Thyroid gland (tissue), 4 donors: ENCODE measurements at places on chromosomes 16 and 17. TPM values are rescaled to one million over a fixed set of nuclear protein-coding genes. Genes with fewer than 3 reads are reported as not detected.

The SLC5A2 gene
- 0.33 TPM for total RNA-seq

The PSME3IP1 gene
- total RNA-seq: 64.7 TPM

The MYH1 gene
- total RNA-seq: not detected

The CKLF gene
- 22.1 TPM for total RNA-seq

The NOG gene
- 1.1 TPM for total RNA-seq

The HS3ST3B1 gene
- total RNA-seq: 3.0 TPM

The VTN gene
- total RNA-seq: not detected

The TRAF7 gene
- 44.3 TPM for total RNA-seq

The CRYBA1 gene
- total RNA-seq: not detected

The SSTR5 gene
- total RNA-seq: not detected

The WNT9B gene
- not detected for total RNA-seq

The PSMD12 gene
- total RNA-seq: 30.9 TPM

The HBA1 gene
- not detected for total RNA-seq

The HOXB13 gene
- not detected for total RNA-seq

The SRCIN1 gene
- 0.83 TPM for total RNA-seq

The CHST4 gene
- total RNA-seq: not detected

The KRT13 gene
- total RNA-seq: 0.83 TPM

The NSMCE1 gene
- total RNA-seq: 51.2 TPM
